ENCODE measurements at places on chromosomes 4 and X. TPM values are rescaled to one million over a fixed set of nuclear protein-coding genes. Genes with fewer than 3 reads are reported as not detected.

- H3K27me3 ChIP-seq: no peaks in the 10 kb centered on the region
- no peak for DNase-seq
- H3K4me1 ChIP-seq: peaks cover 6% of the 10 kb centered on the region
These were observed 57.0 kb downstream of the SORBS2 start for GRCh38 chr4:185754961-185755360.

- DNase-seq: no peak
- H3K27me3 ChIP-seq: peaks cover 9% of the 10 kb centered on the region
- H3K4me1 ChIP-seq: peaks cover 24% of the 10 kb centered on the region
- no peaks in the 10 kb centered on the region for H3K36me3 ChIP-seq
These were observed 55.3 kb upstream of the HPSE start for GRCh38 chr4:83389756-83390505.

DNA sequence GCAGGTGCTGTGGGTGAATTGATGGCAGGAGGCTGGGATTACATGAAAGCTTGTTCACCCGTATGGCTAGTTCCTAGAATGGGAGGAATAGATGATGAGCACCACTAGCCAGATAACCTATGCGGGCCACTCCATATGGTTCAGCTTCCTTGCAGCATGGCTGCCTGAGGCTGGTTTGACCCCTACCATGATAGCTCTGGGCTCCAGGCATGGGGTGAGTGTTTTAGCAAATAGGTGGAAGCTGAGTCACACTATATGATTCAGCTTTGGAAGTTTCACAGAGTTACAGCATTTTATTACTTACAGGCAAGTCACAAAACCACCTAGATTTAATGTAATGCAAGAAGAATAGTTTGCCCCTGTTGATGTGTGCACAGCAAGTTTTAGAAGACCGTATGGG, 603.2 kb downstream of the STIM2 start:
- no peak overlapping the region for H3K27ac ChIP-seq
- DNase-seq: no peak
- no peak overlapping the region for H3K4me3 ChIP-seq

SETD7 gene
- 22.6 TPM for total RNA-seq

DNA sequence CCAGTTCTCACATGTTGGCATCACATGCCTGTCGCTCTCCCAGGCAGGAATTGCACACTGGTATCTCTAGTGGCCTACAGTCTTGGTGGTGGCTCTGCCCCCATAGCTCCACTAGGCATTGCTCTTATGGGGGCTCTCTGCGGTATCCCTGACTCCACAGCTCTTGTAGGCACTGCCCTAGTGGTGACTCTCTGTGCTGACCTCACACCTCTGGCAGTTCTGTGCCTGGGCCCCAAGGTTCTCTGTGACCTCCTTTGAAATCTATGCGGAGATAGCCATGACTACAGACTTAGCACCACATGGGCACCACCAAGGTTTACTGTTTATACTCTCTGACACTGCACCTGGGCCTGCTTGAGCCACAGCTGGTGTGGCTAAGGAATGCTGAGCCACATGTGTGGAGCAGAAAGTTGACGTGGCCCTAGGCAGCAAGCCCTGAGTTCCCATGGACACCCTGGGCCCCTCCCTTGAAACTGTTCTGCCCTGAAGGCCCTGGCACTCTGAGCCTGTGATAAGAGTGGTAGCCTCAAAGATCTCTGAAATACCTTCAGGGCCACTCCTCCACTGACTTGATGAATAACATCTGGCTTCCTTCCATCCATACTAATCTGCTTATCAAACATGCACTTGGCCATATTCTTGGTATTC, 8.0 kb downstream of the SLC9B1 start:
- no peak for DNase-seq
- H3K27me3 ChIP-seq: no peaks in the 10 kb centered on the region

AR gene
- total RNA-seq: 0.56 TPM

- H3K4me1 ChIP-seq: peaks cover 9% of the 10 kb centered on the region
- DNase-seq: no peak
- H3K27ac ChIP-seq: no peak overlapping the region
These were observed 119.2 kb upstream of the MAB21L2 start for GRCh38 chr4:150462743-150463142.

GRCh38 chr4:159950707-159951106, 847.8 kb downstream of the RAPGEF2 start:
- H3K4me3 ChIP-seq: no peak overlapping the region
- no peak overlapping the region for H3K27ac ChIP-seq
- H3K36me3 ChIP-seq: no peaks in the 10 kb centered on the region
- no peaks in the 10 kb centered on the region for H3K27me3 ChIP-seq

NRK gene
- 0.29 TPM for total RNA-seq

BGN gene
- 0.56 TPM for total RNA-seq

TMEM255A gene
- 7.6 TPM for total RNA-seq

- H3K36me3 ChIP-seq: peaks cover 4% of the 10 kb centered on the region
- peaks cover 3% of the 10 kb centered on the region for H3K27me3 ChIP-seq
- DNase-seq: no peak
- H3K4me3 ChIP-seq: no peak overlapping the region
These were observed 17.9 kb upstream of the VEGFC start for GRCh38 chr4:176810481-176811249.

GRCh38 chr4:126265888-126266287, 951.1 kb downstream of the FAT4 start:
- peaks cover 4% of the 10 kb centered on the region for H3K36me3 ChIP-seq
- H3K4me1 ChIP-seq: peaks cover 3% of the 10 kb centered on the region
- H3K4me3 ChIP-seq: no peak overlapping the region
- no peak overlapping the region for H3K27ac ChIP-seq
- H3K27me3 ChIP-seq: peaks cover 1% of the 10 kb centered on the region
- no peak for DNase-seq

DNA sequence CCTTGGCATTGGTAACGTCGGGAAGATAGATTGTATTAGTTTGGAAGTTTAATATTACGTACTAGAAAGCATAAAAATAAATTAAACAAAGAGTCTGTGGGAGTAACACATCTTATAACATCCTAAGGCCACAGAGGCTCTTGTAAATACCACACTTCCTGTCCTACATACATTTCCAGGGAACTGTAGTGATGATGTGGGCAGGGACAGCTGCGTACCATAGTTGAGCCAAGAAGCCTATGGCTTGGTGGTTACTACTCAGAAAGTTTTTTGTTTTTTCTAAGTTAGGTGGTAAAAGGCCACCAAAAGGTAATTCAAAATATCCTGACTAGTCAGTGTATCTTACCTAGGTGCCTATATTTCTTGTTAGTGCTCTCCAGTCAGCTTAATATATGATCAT, 4.6 kb upstream of the ANKRD50 start:
- no peaks in the 10 kb centered on the region for H3K36me3 ChIP-seq
- H3K4me3 ChIP-seq: no peak overlapping the region
- H3K27ac ChIP-seq: no peak overlapping the region
- peaks cover 4% of the 10 kb centered on the region for H3K27me3 ChIP-seq

GRCh38 chrX:124289443-124289842, 43.0 kb upstream of the TEX13D start:
- H3K4me3 ChIP-seq: no peak overlapping the region
- no peaks in the 10 kb centered on the region for H3K4me1 ChIP-seq
- no peak overlapping the region for H3K27ac ChIP-seq
- DNase-seq: no peak

GRCh38 chr4:107856901-107857300, 32.2 kb downstream of the SGMS2 start:
- no peaks in the 10 kb centered on the region for H3K36me3 ChIP-seq
- H3K4me1 ChIP-seq: peaks cover 4% of the 10 kb centered on the region
- H3K4me3 ChIP-seq: no peak overlapping the region
- DNase-seq: no peak
- H3K27me3 ChIP-seq: no peaks in the 10 kb centered on the region
- H3K27ac ChIP-seq: no peak overlapping the region

- H3K27ac ChIP-seq: no peak overlapping the region
- no peak for DNase-seq
- no peak overlapping the region for H3K4me3 ChIP-seq
- no peaks in the 10 kb centered on the region for H3K36me3 ChIP-seq
These were observed 36.7 kb downstream of the DIAPH2 start for GRCh38 chrX:96721354-96721753.
